ENCODE measurements at places on chromosomes 16 and 17.

DNA sequence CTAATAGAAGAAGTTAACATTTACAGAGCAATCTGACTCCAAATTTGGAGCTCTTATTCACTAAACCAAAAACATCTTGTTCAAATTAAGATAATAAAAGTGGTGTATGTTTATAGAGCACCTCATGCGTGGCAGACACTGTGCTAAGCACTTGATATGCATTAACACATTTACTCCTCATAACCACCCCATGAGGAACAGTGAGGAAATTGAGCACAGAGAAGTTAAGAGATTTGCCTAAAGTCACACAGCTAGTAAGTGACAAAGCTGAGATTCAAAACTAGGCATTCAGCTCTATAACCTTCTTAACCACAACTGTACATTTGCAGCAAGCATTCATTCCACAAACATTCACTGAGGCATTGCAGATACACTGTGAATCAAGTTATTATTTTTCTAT, 94.0 kb downstream of the VAT1L start:
- no peak for DNase-seq

- no peak for DNase-seq
These were observed 35.5 kb upstream of the HLF start for GRCh38 chr17:55229276-55229675.

- no peak for DNase-seq
These were observed 67.1 kb downstream of the IL21R start for GRCh38 chr16:27468941-27469531.

GRCh38 chr17:8712698-8713097, 31.9 kb downstream of the CCDC42 start:
- DNase-seq = no peak

DNA sequence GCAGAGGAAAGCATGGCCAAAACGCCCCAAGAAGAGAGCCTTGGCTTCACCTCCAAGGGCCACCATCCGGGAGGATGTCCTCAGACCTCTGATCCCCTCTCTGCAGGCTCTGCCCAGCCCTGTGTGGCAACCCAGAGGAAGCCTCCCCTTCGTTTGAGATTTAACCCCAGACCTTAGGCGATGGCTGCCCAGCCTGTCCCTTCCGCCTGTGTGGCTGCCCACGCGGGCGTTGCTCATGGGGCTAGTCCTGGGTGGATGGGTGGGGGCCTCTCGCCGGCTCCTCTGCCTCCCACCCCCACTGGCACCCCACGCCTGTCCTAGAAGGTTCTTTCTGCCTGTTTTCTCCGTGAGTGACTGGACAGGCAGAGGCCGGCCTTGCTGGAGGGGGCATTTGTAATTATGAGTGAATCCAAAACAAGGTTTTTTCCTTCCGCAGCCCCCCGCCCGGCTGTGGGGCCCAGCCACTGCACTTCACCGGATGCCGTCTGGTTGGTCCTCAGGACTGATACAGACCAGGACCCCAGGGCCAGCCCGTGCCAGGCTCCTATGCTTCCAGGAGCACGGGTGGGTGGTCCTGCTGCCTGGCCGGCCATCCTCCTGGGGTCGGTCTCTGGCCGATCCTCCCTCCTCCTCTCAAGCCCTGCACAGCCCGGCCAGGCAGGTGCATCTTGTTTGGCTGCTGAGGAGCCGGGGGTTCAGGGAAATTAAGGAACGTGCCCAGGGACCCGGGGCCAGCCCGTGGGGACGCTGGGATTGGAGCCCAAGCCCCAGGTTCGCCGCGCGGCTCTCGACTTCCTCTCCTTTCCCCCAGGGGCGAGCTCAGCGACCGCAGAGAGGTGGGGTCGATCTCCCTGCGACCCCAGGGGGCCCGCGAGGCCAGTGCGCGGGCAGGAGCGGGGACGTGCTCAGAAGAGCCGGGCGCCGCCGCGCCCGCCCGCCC, at the start of gene TMEM235:
TSS of gene TMEM235 (plus strand) at position 636 of the 940 bp plus-strand sequence. CDS start 393 bp downstream, outside the sequence.
- no peak for DNase-seq

DNA sequence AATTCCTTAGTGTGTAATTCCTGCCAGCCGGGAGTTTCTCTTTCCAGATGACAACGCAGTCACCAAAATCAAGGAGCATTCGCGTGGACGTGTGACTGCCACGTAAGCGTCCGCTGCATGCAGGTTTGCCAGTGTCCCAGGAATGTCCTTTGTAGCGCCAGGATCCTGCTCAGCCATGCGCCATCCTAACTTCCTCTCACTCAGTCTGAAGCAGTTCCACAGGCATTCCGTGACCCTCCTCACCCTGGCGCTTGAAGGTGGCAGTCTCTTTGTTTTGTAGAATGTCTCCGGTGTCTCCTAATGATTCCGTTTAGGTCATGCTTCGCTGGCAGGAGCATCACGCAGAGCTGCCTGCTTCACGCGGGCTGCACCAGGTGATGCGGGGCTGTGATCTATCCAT, 88.6 kb downstream of the RPTOR start:
- no peak for DNase-seq

DNA sequence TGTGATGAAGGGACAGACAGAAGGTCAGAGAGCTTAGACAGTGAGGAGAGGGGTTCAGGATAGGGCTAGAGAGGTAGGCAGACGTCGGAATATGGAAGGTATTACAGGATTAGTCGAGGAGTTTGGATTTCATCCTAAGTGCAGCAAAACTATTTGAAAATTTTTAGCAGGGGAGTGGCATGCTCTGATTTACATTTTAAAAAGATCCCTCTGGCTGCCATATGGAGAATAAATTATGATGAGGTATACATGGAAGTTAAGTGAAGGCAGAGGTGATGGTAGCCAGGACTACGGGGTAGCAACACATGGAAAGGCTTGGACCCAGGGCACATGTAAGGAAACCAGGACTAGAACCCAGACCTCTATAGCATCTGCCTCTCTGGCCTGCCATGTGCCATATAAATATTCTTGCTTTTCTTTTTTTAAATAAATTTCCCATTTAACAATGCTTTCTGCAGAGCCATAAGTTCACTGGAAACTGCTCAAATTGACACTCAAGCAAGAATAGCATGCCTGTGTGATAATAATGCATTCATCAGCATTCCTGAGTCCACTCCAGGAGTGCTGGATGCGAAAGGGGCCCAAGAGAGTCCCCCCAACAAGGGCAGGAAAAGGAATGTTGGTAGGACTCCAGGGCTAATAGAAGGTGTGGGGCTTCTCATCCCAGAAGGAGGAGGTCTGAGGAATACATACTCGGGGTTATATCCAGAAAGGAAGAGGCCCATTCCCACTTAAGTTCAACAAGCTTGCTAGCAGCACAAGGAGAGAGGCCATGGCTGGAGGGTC, 78.2 kb downstream of the HLF start:
- no peak for DNase-seq

DNA sequence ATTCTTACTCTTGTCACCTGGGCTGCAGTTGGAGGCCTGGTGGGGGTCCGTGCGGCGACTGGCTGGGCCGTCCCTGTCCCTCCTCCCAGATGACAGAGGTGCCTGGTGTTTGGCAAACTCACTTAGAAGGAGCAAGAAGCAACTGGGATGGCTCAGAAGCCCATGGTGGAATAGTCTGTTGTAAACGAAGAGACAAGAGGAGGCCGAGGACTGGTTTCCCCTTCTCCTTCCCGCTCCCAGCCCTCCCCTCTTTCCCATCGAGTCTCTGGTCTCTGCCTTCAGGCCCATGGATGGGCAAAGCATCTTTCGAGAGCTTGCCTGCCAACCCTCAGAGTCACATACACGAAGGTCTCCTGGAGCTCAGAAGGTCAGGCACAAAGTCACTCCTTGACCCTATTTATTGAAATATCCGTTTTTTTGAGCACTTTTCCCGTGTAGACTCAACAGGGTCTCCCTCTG, 364.4 kb downstream of the SEC14L1 start:
- DNase-seq = no peak

DNA sequence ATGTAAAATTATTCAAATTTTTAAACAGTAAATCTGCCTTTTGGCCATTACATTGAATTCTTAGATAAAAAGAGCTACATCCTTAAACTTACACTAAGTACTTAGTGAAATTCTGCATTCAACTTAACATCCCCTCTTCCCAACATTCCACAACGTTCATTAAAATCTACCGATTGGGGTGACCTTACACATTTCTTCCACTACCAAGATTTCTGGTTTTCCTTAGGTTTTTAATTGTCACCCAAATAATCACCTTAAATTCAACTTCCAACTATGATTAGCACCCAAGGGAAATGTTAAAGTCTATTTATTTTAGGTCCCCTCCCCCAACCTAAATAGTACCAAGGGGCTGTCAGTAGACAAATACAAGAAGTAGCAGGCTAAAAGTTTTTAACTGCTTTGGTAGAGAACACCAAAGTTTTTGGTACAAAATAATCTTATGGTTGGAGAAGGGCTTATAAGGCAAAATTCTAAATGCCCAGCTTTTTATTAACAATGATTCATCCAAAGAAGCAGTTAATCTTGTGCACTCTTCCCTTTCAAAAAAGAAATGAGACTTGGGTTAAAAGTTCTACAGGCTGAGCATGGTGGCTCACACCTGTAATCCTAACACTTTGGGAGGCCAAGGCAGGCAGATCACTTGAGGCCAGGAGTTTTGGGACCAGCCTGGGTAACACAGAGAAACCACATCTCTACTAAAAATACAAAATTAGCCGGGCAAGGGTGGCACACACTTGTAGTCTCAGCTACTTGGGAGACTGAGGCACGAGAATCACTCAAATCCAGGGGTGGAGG, 4.7 kb downstream of the SRSF1 start:
- DNase-seq = no peak

DNA sequence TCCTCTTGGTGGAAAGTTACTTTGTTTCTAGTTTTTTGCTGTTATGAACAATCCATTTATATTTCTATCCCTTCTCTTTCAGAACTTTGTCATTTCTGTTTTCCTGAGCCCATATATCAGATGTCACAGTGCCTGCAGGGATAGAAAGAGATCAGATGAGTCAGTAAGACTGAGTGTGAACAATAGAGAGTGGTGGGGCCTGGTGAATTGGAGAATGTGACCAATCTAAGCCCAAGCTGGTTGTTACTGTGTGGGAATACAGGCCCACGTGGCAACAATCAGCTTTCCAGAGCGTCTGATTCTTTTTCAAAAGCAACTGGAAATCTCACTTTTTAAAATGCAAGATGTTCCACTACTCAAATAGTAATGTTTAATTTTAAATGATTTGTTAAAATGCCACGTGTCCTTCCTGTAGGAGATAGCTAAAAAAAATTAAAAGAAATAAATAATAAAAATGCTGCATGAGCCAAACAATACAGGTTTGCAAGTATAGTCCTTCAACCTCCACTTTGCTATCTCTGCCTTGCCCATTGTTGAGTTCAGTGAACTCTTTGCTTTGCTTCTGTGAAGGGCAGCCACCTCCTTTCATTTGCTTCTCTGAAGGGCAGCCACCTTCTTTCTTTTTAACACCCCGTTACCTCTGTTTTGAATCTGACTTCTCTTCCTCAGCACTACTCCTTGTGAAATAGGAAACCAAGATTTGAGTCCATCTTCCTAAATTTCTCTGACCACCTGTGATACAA, 9.6 kb downstream of the DCTN5 start:
- no peak for DNase-seq

DNA sequence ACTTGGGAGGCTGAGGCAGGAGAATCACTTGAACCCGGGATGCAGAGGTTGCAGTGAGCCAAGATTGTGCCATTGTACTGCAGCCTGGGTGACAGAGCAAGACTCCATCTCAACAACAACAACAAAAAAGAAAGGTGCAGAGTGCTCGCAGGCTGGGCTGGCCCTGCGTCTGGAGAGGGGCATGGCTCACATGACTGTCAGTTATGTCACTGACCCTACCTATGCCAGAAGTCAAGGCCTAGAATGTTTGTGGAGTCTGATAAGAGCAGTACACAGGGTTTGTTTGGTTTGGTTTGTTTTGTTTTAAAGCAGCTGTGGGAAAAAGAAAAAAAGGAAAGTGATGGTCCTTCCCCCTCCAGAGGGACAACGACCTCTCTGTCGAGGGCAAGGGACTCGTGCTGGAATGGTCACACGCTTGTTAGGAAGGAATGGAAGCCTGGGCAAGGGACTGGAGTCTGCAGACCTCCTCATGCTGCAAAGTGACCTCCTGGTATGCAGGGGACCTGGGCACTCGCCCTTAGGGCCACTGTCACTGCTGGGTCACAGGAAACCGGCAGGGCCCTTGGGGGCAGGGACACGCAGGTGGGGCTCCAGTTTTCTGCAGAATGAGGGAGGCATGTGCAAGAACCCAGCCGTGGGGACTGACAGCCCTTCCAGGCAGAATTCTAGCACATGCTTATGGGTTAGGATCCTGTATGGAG, 10.1 kb upstream of the OSGIN1 start:
- no peak for DNase-seq

DNA sequence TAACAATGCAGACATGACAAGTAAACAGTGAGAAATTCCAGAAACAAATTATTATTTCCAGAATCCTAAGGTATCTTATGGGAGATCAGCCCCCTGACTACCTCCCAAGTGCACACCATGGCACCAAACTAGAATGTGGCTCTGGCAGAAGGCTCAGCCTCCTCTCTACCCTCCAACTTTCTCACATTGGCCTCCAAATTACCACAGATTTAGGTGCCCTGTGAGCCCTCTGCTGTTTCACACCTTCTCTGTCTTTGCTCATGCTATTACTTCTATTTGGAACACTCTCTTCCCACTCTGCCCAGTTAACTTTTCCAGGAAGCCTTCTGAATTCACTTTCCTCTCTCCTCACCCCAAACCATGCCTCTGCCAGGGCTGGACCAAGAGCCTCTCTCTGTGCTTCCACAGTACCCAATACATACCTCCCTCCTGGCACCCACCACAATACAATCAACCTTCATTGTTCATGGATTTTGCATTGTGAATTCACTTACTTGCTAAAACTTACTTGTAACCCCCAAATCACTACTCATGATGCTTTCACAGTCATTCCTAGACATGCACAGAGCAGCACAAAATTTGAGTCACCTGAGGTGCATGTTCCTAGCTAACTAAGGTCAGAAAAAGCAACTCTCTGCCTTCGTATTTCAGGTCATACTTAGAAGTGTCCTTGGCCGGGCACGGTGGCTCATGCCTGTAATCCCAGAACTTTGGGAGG, 31.4 kb downstream of the SMG6 start:
- DNase-seq = peak; percentile 63

DNA sequence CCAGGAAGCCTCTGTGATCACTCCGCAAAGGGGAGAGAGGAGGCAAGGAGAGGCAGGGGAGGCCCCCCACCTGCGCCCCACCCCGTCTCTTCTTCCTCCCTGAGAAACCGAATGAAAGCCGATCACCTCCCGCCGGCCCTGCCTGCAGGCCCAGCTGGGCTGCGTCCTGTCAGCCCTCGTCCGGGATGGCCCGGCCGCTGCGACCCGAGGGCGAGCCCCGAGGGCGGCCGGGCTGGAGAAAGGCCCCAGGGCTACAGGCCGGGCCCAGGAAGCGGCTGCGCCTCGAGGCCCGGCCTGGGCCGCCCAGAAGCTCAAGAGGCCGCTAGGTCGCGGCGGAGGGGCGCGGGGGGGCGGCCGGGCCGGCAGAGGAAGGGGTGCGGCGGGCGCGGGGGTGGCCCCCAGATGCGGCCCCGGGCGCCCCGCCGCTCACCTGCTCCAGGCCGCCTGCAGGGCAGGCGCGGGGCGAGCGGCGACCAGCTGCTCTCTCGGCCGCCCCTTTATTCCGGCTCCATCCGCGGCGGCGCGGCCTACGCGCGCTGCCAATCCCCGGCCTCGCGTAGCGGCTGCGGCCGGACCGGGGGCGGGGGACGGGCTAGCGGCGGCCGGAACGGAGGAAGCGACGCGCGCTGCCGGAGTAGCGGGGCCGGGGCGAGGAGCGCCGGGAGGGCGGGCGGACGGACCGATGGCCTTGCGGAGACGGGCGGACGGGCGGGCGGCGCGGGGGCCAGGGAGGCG, at the start of gene ZNF319:
TSS of gene ZNF319 (minus strand) at position 702 of the 735 bp plus-strand sequence. CDS start 2,407 bp downstream, outside the sequence.
- no peak for DNase-seq

- DNase-seq = no peak
These were observed 11.2 kb downstream of the PIEZO1 start for GRCh38 chr16:88773812-88774291.

GRCh38 chr17:40361063-40361924, 3.2 kb downstream of the GJD3 start:
- DNase-seq = no peak

Measured in stimulated activated effector memory CD8-positive, alpha-beta T cell treated with anti-CD3 and anti-CD28 coated beads, Interleukin-12 subunit alpha, Interleukin-12 subunit beta, amount 100 ng/mL, for 72 hours (primary cell).